ENCODE measurements at places on chromosomes 1 and 21. TPM values are rescaled to one million over a fixed set of nuclear protein-coding genes. Genes with fewer than 3 reads are reported as not detected.

- no peak for DNase-seq
These were observed 25.2 kb downstream of the ILDR2 start for GRCh38 chr1:166950156-166950555.

GRCh38 chr1:3501856-3502640, 47.6 kb downstream of the ARHGEF16 start:
- peak; percentile 74 for DNase-seq

SPATA45 gene
- total RNA-seq, result not detected

DNA sequence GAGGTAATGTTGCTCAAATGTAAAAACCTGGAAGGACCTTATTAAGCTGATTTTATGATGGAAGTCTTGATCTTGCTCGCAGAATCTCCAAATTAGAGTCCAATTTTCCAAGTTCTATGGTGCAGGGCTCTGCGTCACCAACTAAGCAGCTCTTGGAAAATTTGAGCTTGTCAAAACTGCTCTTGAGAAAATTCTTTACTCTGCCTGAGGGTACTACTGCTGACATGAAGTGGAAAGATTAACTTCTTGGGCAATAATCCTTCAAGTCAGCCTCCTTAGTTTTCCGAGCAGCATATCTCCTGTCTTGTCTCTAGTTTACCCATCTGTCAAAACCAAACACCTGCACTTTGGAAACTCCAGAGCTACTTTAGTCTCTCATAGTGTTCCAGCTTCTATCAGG, 293.7 kb downstream of the KCTD3 start:
- DNase-seq, result no peak

MAN1C1 gene
- 17.5 TPM for total RNA-seq

GRCh38 chr1:145846201-145846612, 777 bp downstream of the NUDT17 start:
- DNase-seq, result no peak

SPRR2A gene
- total RNA-seq, result not detected

- no peak for DNase-seq
These were observed 65.6 kb upstream of the PLXNA2 start for GRCh38 chr1:208309771-208310170.

DNA sequence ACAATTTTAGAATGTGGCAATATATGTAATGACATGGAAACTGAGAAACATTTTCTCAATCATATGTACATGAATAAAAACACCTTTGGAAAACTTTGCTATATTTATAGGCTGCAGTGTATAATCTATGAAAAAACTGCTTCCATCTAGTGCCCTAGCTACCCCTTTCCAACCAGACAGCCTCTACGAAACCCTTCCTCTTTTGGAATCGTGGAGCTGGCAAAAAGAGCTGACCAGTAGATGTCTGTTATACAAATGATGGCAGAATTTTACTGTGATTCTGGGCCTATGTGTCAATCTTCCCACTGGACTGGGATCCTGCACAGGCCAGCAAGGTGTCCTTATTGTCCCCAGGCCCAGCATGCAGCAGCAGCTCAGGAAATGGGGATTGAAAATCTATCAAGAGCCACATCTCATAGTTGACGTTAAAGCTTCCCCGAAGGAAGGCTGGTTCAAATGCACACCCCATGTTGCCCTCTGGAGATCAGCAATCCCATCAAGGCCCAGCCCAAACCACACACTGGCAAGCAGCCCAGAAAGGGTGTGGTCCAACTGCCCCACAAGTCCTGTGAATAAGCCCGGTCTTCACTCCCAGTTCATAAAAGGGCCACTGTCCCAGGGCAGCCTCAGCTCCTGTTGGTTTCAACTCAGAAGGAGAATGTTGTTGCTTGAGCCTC, 8.8 kb upstream of the FAM20B start:
- DNase-seq, result peak; percentile 93

DNA sequence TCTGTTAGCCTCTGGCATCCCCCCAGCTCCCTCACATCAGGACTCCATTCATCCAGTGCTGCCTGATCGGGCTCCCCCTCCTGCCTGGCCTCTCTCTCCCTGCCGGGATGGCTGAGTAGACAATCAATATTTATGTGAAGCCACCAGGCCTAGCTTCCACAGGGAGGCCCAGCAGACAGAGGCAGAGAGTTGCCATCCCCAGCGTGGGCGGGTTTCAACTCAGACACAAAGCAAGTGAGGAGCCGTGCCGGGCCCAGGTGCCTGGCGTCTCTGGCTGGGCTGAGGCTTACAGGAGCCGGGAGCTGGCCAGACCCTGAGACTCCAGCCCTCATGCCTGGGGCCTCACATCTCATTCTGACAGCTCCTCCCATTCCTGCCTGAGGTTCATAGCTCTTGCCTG, 34.5 kb upstream of the ATP2B4 start:
- no peak for DNase-seq

DNA sequence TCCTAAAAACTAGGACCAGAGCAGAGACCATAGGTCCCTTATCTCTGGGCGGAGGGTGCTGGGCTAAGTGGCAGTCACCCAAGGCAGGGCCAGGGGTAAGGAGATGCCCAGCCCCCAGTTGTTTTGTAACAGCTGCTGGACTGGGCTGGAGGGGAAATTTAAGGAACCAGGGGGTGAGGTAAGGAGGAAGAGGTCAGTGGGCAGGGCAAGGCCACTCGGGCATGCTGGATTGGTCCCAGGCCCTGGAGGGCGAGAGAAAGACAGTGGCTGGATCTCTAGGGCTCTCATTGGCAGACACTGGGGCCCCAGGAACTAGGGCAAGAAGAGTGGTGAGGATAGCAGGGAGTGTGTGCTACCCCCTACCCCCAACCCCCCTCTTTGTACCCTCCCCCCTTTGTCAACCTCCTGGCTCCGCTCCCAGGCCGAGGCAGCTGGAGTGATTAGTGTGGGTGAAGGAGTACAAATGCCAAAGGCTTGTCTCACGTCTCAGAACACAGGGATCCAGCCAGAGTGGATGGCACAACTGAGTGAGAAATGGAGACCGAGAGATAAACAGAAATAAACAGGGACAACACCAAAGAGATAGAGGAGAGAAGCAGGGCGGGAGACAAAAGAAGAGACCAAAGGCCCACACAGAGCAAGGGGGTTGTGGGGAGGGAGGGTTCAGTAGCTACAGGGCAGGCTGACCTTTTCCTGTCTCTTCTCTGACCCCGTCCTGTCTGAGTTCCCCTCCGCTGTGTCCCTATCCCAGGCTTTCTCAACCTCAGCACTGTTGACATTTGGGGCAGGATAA, 20.5 kb upstream of the THRAP3 start:
- peak; percentile 86 for DNase-seq
